ENCODE measurements at places on chromosomes 1 and 21. TPM values are rescaled to one million over a fixed set of nuclear protein-coding genes. Genes with fewer than 3 reads are reported as not detected.

Gene C1orf226
- 1.5 TPM for total RNA-seq

Gene TXNIP
- 19.5 TPM for total RNA-seq

Gene ZNF691
- total RNA-seq = 11.7 TPM

Gene CHI3L2
- total RNA-seq = not detected

Gene TMEM82
- not detected for total RNA-seq

Gene ALPL
- not detected for total RNA-seq

Gene CELA3A
- total RNA-seq = not detected

Gene LORICRIN
- total RNA-seq = not detected

Gene ANGPTL3
- not detected for total RNA-seq

Gene EXO5
- total RNA-seq = 8.4 TPM

Gene FAM78B
- not detected for total RNA-seq

Gene ITLN2
- total RNA-seq = not detected

Gene AGMAT
- total RNA-seq = 2.3 TPM

Gene RAB13
- 37.4 TPM for total RNA-seq

Gene PEX19
- 25.8 TPM for total RNA-seq

Gene TMCC2
- total RNA-seq = 1.9 TPM

Gene POU3F1
- not detected for total RNA-seq

Gene SPATA46
- total RNA-seq = not detected

Gene OR6N2
- not detected for total RNA-seq

Gene CIART
- total RNA-seq = 0.65 TPM

Gene KCNT2
- total RNA-seq = under 0.01 TPM

Measured in epithelial cell of umbilical artery (primary cell).